ENCODE measurements at places on chromosomes 2 and 18.

- DNase-seq = no peak
Measured at GRCh38 chr2:97671526-97671925, 2.0 kb downstream of the C2orf92 start.

GRCh38 chr18:60962625-60963024 lies 370.6 kb upstream of the CDH20 start:
- no peak for DNase-seq

DNA sequence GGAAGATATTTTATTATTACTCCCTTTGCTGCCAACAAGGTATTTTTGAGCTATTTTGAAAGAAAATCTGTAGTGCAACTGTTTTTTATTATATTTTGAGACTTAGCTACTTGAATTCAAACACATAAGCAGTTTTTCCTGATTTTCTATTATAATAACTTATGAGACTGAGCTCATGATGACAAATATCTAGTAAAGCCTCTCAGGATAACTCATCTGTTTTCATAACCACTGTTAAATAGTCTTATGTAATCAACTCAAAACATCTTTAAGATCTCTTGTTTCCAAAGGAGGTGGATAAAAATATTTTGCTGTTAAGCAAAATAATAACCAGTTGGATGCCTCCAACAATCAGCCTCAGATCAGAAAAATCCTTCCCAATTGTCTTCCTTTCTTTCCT lies 21.9 kb upstream of the PPP1CB start:
- no peak for DNase-seq

GRCh38 chr2:159290289-159290907 lies 3.9 kb upstream of the WDSUB1 start:
- DNase-seq = no peak

DNA sequence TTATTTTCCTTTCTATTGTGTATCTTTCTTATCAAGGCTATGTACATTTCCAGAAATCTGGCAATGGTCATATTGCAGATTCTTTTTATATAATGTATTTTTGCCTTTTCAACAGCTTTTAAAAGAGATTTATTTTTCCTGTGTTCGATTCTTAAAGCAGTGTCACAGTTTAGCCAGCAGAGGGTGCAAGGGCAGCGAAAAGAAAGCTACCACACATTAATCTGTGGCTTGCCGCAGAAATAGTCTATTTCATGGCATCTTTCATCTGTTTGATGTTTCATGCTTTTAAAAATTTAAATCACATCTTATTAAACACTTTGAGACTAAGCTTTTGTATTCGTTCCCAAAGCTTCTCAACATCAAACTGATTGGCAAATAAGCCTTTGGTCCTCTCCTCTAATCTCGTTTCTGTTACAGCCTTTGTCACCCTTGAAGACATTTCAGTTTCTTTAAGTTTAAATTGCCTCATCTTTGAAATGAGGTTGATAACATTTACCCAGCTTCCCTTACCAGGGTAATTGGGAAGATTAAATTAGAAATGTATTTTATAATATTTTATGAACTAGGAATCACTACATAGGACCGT lies 73.3 kb downstream of the PIK3C3 start:
- DNase-seq = no peak

DNA sequence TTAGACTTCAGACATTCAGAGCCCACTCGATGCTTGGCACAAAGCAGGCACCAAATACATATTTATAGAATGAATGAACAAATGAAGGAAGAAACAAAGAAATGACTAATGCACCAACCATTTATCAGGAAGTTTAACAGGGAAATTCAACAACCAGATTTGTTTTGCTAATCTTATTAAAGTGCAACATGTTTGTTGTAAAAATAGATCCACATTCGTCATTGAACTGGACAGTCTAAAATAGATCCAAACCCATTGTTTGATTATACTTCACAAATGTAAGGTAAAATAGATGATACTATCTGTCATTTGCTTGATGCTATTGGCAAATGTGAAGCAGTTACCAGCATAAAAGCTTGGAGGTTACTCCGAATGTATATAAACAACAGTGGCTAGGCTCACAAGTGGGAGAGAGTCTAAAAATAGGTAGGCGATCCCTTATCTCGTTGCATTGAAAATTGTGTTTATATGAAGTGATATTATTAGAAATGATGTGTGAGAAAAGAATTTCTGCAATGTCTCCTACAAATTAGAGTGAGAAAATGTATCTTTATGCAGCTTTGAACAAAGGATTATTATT lies 246.2 kb downstream of the NEDD4L start:
- DNase-seq = no peak

DNA sequence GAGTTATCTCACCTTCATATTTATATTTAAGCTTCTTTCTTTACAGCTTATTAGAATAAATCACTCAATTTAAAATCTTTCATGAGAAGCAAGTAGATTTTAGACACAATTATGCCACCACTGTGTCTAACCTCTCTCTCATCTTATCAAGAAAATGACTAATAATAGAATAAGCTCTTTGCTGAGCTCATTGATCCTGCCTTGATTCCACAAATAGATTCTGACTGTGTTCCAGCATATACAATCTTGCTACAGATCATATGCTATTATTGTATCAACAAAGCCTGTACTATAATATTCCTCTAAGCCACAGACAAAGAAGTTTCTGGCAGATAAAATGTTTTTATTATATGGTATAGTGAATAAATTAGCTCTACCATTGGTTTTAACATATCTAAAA lies 168.7 kb upstream of the GULP1 start:
- no peak for DNase-seq

GRCh38 chr2:134954065-134954464 lies 35.4 kb downstream of the CCNT2 start:
- DNase-seq = no peak

GRCh38 chr2:20970068-20970467 lies 73.8 kb downstream of the APOB start:
- DNase-seq = no peak

DNA sequence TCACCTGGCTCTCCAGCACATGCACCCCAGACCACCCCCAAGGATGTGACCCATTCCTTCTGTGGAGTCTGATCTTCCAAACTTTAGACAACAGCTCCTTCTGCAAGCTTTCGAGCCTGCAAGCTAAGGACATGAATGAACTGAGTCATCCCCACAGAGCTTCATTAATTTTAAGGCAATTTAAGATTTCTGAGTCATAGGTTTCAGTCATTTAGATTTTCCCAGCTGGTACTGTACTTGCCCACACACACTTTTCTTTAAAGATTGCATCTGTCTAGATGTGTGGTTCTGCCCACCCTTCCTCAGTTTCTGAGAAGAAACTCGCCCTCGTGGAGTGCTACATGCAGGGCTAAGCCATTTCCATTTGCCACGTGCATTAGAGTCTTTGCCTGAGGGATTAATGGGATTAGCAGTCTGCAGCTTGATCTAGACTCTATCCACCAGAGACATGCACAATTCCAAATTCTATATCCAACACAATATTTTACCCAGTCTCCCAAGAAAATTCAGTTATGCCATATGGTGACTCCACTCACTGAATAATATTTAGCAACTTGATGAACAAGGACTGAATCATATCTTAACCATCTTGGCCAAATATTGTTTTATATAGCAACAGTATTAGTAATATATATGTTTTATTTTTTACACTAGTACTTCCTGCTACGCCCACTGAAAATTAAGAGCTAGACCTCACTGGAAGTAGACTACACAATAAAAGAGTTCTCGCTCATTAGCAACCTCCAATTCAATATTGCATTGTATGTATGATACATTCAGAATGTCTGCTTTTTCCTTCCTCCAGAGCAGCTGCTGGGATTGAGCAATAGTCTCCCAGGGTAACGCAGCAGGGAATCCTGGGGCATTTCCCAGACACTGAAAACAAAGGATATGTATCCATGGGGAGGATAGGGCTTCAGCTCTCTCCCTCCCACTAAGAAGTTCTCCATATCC lies 14.3 kb upstream of the TRIB2 start:
- DNase-seq = no peak

- DNase-seq = no peak
Measured at GRCh38 chr2:237355701-237356100, 58.3 kb downstream of the COL6A3 start.

GRCh38 chr2:30956995-30957394 lies 149.7 kb upstream of the CAPN13 start:
- no peak for DNase-seq

GRCh38 chr2:184564092-184564491 lies 34.2 kb upstream of the ZNF804A start:
- no peak for DNase-seq

- DNase-seq = no peak
Measured at GRCh38 chr18:58438161-58438957, 190.5 kb downstream of the ALPK2 start.

- DNase-seq = no peak
Measured at GRCh38 chr2:239405071-239405470, 4.3 kb upstream of the HDAC4 start.

Measured in thoracic aorta (tissue), 2 donors.